ENCODE measurements at places on chromosomes 7 and 10. TPM values are rescaled to one million over a fixed set of nuclear protein-coding genes. Genes with fewer than 3 reads are reported as not detected.

- H3K4me1 ChIP-seq: no peaks in the 10 kb centered on the region
- H3K4me3 ChIP-seq: no peak overlapping the region
- H3K27me3 ChIP-seq: no peaks in the 10 kb centered on the region
- H3K36me3 ChIP-seq: no peaks in the 10 kb centered on the region
- no peak for DNase-seq
Measured at GRCh38 chr7:111012799-111013675, 77.9 kb upstream of the LRRN3 start.

DNA sequence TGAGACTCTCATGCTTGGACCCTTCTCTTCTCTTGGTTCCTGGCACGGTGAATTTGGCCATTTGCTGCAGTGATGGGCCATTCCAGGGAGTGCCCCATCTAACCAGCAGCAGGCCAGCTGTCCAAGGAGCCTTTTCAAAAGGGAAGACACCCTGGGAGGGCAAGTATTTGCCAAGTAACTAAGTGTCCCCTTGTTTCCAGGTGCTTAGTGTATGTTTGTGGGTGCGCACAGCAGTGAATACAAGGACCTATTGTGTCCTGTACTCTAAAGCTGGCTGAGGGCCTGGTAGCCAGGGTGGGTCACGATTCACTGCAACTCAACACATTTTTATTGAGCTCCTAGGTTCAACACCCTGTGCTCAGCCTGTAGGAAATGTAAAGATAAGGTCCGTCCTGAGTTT, 348.8 kb downstream of the RNLS start:
- H3K27ac ChIP-seq: no peak overlapping the region
- no peak overlapping the region for H3K4me3 ChIP-seq
- no peaks in the 10 kb centered on the region for H3K27me3 ChIP-seq
- H3K4me1 ChIP-seq: no peaks in the 10 kb centered on the region
- no peaks in the 10 kb centered on the region for H3K36me3 ChIP-seq

GRCh38 chr10:111161109-111161874, 84.5 kb downstream of the ADRA2A start:
- no peaks in the 10 kb centered on the region for H3K36me3 ChIP-seq
- no peaks in the 10 kb centered on the region for H3K27me3 ChIP-seq
- no peak overlapping the region for H3K4me3 ChIP-seq
- no peak overlapping the region for H3K27ac ChIP-seq
- H3K4me1 ChIP-seq: no peaks in the 10 kb centered on the region

Gene ADK
- 53.0 TPM for polyA plus RNA-seq

Gene LDB3
- polyA plus RNA-seq: 0.16 TPM

- H3K4me3 ChIP-seq: no peak overlapping the region
- no peaks in the 10 kb centered on the region for H3K27me3 ChIP-seq
- DNase-seq: no peak
- H3K27ac ChIP-seq: no peak overlapping the region
- no peaks in the 10 kb centered on the region for H3K36me3 ChIP-seq
- no peaks in the 10 kb centered on the region for H3K4me1 ChIP-seq
Measured at GRCh38 chr10:120586471-120586872, 129.4 kb downstream of the PLPP4 start.

GRCh38 chr10:42830237-42830636, 47.6 kb downstream of the BMS1 start:
- H3K27ac ChIP-seq: no peak overlapping the region
- no peak overlapping the region for H3K4me3 ChIP-seq
- no peaks in the 10 kb centered on the region for H3K27me3 ChIP-seq
- H3K36me3 ChIP-seq: no peaks in the 10 kb centered on the region
- DNase-seq: no peak
- H3K4me1 ChIP-seq: peaks cover 32% of the 10 kb centered on the region

GRCh38 chr10:80454513-80455460, 677 bp downstream of the TSPAN14 start:
- peaks cover 47% of the 10 kb centered on the region for H3K4me1 ChIP-seq
- DNase-seq: peak; percentile 59
- H3K27me3 ChIP-seq: peaks cover 5% of the 10 kb centered on the region
- no peaks in the 10 kb centered on the region for H3K36me3 ChIP-seq
- H3K27ac ChIP-seq: peak overlapping the region; percentile 74

Gene NFE2L3
- 62.0 TPM for polyA plus RNA-seq

DNA sequence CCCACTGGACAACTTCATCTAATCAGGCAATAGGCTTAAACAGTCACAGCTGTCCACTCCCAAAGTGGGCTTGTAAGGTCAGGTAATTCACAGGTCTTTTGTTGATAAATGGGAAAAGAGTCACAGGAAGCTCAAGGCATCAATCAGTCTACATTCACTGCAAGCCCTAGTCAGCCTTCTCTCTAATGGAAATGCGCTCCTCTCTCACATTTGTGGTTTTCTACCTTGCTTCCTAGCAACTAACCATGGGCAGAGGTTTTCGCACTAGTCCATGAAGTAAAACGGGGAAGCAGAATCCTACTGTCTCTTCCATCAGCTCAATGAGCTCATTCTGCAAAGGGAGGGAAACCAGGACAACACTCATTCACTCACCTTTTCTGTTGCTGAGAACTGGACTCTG, 53.5 kb upstream of the APBB1IP start:
- no peak overlapping the region for H3K4me3 ChIP-seq
- no peaks in the 10 kb centered on the region for H3K4me1 ChIP-seq
- no peaks in the 10 kb centered on the region for H3K36me3 ChIP-seq
- H3K27me3 ChIP-seq: no peaks in the 10 kb centered on the region
- DNase-seq: no peak

Data from GM23338 (cell line).